ENCODE measurements at places on chromosomes 16 and 17. TPM values are rescaled to one million over a fixed set of nuclear protein-coding genes. Genes with fewer than 3 reads are reported as not detected.

Gene CXCL16
- total RNA-seq = 3.0 TPM

Gene SOX9
- not detected for total RNA-seq

Gene ORC6
- total RNA-seq = 32.6 TPM

Gene SMIM36
- not detected for total RNA-seq

Gene RND2
- not detected for total RNA-seq

Gene HS3ST3A1
- not detected for total RNA-seq

GRCh38 chr16:76676356-76676755 is 399.2 kb downstream of the CNTNAP4 start:
- no peak for DNase-seq

DNA sequence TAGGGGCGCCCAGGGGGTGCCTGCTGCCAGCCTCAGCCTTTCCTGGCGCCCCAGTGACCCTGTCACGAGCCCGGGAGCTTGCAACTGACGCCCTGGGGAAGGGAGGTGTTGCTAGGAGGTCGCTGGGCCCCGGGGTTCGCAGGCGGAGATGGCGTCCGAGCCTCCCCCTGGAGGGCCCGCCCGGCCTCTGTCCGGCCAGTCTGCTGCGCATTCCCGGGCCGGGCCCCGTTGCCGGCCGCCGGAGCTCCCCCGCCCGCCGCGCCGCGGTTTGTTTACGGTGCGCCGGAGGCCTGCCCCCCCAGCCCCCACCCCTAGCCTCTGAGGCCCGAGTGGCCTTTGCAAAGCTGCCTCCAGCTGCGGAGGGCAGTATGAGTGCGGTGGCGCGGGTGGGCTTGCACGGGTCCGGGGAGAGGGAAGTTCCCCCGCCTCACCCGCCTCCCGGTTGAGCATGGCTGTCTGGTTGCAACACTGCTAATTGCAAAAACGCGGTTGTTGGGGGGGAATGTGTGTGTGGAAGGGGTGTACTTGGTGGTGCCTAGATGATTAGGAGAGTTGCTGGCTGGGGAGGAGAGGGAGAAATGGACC is 514 bp downstream of the THRA start:
- no peak for DNase-seq

DNA sequence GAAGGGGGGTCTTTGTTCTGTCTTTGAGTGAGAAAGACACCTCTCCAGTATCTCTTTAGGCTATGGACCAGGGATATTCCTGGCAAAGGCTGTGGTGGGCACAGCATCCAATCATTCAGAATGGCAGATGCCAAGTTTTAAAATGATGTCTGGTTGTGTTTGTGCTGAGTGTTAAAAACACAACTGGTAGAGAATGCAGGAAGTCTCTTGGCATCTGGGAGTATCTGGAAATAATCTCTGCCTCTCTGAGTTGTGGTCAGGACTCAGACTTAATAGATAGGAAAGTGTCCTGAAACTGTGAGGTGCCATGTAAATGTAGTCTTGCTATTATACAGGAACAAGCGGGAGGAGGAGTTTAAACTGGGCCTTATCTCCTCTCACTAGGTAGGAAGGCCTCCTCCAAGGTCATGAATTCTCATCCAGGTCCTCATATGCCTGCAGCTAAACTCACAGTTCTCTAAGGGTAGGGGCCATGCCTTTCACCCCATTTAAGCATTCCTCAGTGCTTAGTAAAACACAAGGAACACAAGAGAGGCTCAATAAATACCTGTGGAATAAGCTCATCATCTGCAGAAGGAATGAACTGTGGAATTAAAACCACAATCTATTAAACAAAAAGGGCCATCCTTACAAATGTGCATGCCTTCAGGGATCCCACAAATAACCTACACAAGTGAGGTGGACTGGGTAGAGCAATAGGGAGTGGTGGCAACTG is 317.6 kb downstream of the CBLN1 start:
- no peak for DNase-seq

DNA sequence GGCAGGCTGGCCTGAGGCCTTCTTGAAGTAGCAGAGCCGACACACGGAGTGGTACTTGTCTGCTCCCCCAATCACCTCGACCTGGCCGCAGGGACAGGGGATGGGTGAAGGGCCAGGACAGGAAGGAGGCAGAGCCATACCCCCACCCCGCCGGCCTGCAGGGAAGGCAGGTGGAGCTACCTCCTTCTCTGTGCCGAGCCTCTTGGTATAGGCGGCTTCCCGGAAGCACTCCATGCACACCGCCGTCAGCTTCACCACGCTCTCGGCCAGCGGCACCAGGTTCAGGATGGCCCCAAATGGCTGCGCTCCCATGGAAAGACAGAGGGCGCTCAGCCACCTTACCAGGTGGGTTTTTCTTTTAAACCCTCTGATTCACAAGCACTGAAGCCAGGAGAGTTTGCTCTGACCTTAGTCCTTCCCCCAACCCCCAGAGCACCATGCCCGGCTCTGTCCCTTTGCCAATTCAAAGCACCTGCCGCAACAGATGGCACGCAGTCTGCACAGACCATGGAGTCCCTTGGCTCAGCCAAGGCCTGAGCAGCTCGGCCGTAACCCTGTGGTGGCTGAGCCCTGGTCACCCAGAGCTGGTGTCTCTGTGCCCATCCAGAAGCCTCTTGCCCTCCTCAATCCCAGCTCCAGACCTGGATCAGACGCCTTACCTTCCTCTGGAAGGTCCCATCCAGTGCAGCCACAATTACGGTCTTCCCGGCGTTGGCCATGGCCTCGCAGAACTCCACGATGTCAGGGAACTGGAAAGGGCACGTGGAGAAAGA is 6.7 kb downstream of the SYNGR2 start:
- no peak for DNase-seq

DNA sequence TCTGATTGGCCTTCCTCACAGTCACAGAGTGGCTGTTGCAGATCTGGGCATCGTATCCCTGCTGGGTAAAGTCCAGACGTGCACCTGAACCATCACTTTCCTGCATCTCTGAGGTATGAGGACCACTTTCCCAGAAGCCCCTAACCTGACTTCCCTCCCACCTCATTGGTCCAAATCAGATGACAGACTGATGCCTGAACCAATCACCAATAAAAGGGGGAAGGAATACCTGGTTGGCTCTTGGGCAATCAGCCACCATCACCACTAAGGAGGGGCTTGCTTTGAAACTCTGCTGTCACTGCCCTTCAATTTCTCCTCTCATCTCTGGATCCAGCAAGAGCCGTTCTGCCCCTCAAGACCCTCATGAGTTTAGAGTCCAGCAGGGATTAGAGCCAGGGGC is 13.6 kb upstream of the WFDC1 start:
- DNase-seq = no peak

- no peak for DNase-seq
These were observed 9.7 kb upstream of the CLEC18A start for GRCh38 chr16:69941251-69942098.

DNA sequence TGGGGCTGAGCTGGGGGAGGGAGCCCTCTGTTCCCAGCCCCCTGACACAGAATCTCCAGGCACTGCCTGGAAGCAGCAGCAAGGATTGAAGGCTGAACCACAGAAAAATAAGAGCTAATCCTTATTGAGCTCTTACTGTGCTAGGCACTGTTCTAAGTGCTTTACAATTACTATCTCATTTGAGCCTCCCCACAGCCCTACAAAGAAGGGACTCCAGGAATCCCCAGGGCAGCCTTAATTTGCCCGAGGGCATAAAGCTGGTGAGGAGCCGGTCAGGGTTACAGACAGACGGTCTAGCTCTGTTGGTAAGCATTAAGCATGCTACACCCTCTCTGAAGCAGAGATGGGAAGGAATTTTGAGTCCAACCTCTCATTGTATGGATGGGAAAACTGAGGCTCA is 7.0 kb downstream of the SAMD14 start:
- no peak for DNase-seq

DNA sequence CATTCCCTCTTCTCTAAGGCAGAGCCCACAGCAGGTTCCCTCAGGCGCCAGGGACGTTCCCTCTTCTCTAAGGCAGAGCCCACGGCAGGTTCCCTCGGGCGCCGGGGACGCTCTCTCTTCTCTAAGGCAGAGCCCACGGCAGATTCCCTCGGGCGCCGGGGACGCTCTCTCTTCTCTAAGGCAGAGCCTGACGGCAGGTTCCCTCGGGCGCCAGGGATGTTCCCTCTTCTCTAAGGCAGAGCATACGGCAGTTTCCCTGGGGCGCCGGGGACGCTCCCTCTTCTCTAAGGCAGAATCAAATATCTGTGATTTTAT is 24.3 kb downstream of the ACSF3 start:
- DNase-seq = no peak

DNA sequence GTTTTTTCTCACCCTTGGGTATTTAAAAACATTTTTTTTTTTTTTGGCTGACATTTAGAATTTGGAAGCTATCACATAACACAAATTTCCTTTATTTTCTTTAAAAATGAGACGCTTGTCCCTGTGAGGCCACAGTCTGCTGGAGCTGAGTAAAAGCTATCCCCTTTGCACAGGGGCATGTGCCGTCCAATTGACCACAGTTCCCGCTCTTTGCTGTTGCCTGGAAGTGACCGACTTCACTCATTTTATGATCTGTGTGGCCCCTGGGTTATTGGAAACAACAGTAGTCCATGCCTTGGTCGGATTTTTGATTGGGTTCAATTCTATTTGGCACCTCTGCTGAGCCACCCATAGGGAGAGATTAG is 405.0 kb downstream of the CPPED1 start:
- DNase-seq = no peak

GRCh38 chr16:51120730-51121347 is 30.2 kb downstream of the SALL1 start:
- DNase-seq = no peak

DNA sequence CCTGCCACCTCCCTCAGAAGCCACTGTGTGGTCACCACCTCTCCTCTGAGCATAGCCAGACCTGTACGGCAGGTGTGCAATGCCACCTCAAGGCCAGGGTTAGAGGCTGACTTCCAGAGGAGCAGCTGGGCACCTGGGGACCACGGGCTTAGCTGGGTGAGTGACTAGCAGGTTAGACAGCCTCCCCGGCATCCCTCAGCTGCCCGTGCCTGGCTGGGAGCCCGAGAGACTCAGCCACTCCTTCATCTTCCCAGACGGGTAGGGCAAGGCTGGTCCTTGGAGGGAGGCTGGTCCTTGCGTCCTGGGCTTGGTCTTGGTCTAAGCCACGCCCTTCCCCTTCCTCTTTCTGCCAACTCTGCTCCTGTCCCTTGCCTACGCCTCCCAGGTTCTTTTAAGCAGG is 7.8 kb downstream of the CRHR1 start:
- DNase-seq = no peak

GRCh38 chr16:81588326-81589081 is 143.9 kb downstream of the CMIP start:
- DNase-seq = no peak

GRCh38 chr17:81918832-81919545 is 1.0 kb upstream of the SIRT7 start:
- no peak for DNase-seq

GRCh38 chr17:44919885-44920564 is 4.7 kb upstream of the GFAP start:
- DNase-seq = peak; percentile 64

DNA sequence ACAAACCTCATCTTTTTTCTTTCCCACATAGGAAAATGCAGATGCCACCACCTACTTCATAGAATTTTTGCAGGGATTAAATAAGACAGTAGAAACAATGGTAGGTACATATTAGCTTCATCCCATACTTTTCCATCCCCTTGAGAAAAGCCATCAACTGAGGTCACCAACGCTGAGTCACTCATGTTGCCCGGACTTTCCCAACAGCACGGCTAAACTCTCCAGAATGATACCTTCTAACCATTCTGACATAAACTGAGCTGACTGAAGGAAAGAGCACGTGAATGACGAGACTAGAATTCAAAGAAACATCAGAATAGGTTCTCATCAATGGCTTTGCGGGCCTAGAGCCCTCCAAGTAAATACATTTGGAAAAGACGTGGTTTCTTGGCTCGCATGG is 146.0 kb upstream of the RCVRN start:
- DNase-seq = no peak

DNA sequence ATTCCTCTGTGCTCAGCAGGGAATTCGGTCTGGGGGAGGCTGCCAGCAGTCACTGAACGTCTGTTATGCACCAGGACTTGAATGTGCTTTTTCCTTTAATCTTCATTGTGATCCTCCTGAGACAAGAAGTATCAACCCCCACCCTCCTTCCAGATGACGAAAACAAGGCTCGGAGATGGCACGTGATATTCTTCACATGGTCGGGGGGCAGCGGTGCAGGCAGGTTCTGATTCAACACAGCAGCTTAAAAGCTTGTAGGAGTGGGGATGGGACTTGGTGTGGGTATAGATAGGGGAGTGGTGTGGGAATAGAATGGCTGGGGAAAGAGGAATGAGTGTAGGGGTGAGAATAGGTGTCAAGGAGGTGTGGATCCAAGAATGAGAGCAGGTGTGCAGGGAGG is 6.4 kb downstream of the NECAB2 start:
- DNase-seq = no peak

GRCh38 chr16:89491238-89491869 is 993 bp upstream of the ANKRD11 start:
- DNase-seq = no peak

DNA sequence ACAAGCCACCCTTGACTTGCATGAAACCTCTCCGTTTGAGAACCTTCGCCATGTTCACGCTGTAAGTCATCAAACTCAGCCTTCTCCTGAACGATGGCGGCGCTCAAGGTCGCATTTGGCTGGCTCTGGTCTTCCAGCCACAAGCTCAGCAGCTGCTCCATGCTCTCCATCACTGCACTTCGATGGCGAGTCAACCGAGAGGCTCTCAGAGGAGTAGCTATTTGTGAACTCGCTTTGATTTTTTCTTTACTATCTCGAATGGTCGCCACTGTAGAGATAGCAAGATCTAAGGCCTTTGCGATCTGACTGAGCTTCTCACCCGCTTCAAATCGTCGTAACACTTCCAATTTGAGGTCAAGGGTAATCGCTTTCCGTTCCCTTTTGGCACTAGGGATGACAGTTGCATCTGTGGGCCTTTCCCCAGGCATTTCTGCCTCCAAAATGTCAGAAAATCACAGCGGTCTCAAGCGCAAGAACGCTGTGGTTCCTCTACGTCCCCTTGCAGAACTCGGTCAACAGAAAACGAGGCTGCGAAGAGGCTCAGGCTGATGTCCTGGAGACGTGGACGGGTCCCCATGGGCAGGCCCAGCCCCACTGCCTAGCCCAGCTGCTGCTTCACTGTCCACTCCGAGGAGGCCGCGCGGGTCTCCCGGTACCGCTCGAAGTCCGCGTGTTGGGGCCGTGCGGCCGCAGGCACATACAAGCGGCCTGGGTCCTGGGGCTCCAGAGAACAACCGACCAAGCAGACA is 23.1 kb downstream of the DEF8 start:
- no peak for DNase-seq
